ENCODE measurements at places on chromosomes 7 and 10. TPM values are rescaled to one million over a fixed set of nuclear protein-coding genes. Genes with fewer than 3 reads are reported as not detected.

The TMEM225B gene
- 0.64 TPM for total RNA-seq

The SPDYE9 gene
- not detected for total RNA-seq

The TMEM273 gene
- total RNA-seq, result 16.2 TPM

The CRHR2 gene
- not detected for total RNA-seq

The PTN gene
- not detected for total RNA-seq

The GRM8 gene
- total RNA-seq, result not detected

The LRRC18 gene
- not detected for total RNA-seq

The AKR1C8 gene
- 0.22 TPM for total RNA-seq

The CHCHD2 gene
- 617 TPM for total RNA-seq

The UPK3B gene
- total RNA-seq, result 1.1 TPM

The CARD11 gene
- total RNA-seq, result 120 TPM

The SNX10 gene
- total RNA-seq, result 48.3 TPM

The WNT8B gene
- 0.24 TPM for total RNA-seq

The ATOH7 gene
- total RNA-seq, result not detected

The RBP4 gene
- not detected for total RNA-seq

The HOGA1 gene
- total RNA-seq, result not detected

The POLD2 gene
- total RNA-seq, result 250 TPM

The CCM2 gene
- total RNA-seq, result 65.5 TPM

The EVX1 gene
- total RNA-seq, result not detected

The AKR1D1 gene
- not detected for total RNA-seq

The POT1 gene
- total RNA-seq, result 27.1 TPM

The OPN1SW gene
- total RNA-seq, result not detected

The HTR5A gene
- not detected for total RNA-seq

The PHYHIPL gene
- total RNA-seq, result not detected

The DNAH11 gene
- total RNA-seq, result 1.7 TPM

The SPDYE8 gene
- not detected for total RNA-seq

The GDF10 gene
- total RNA-seq, result 0.27 TPM

The SMO gene
- total RNA-seq, result 0.56 TPM

The KIAA1217 gene
- 6.4 TPM for total RNA-seq

The MSS51 gene
- 3.1 TPM for total RNA-seq

The SAMD9 gene
- 11.8 TPM for total RNA-seq

The TMEM176A gene
- not detected for total RNA-seq

The HECW1 gene
- not detected for total RNA-seq

The TBX20 gene
- 0.15 TPM for total RNA-seq

The KIF11 gene
- 38.7 TPM for total RNA-seq

The BTBD16 gene
- not detected for total RNA-seq

The MRLN gene
- 0.23 TPM for total RNA-seq

The TMEM139 gene
- total RNA-seq, result 0.73 TPM

The HOXA9 gene
- total RNA-seq, result not detected

The TMEM26 gene
- not detected for total RNA-seq

The EIF3A gene
- 183 TPM for total RNA-seq

The CYP3A7 gene
- total RNA-seq, result not detected

The ADAM12 gene
- total RNA-seq, result not detected

The CPA2 gene
- total RNA-seq, result not detected

The ABCB1 gene
- total RNA-seq, result 3.3 TPM

The ZNF117 gene
- 3.1 TPM for total RNA-seq

The AEBP1 gene
- total RNA-seq, result 17.0 TPM

The SPDYE6 gene
- not detected for total RNA-seq

All from activated T-helper 1 cell treated with anti-CD3 and anti-CD28 coated beads, Interleukin-12 subunit alpha, Interleukin-12 subunit beta, Interleukin-2, Interleukin-4 antibody, amounts not matched to agents 30 ng/mL and 10 ng/mL and 1 ng/mL, durations not matched to agents 14 hours and 24 hours and 36 hours (primary cell).